Keratinocyte (primary cell): ENCODE measurements at places on chromosomes 12 and 14.

GRCh38 chr12:3727877-3728632 is 24.9 kb downstream of the CRACR2A start:
- DNase-seq, result no peak

DNA sequence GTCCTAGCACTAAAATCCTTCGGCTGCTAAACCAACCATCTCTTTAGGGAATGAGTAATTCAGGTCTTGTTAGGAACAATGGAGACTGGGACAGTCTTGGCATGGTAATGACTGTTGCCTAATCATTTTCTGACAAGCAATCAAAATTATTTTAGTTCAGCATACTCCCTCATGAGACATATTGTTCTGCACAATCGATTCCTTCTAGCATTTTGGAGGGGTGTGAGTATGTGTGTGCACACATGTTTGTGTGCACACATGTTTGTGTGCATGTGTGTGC is 2.1 kb upstream of the KRT1 start:
- DNase-seq, result no peak

DNA sequence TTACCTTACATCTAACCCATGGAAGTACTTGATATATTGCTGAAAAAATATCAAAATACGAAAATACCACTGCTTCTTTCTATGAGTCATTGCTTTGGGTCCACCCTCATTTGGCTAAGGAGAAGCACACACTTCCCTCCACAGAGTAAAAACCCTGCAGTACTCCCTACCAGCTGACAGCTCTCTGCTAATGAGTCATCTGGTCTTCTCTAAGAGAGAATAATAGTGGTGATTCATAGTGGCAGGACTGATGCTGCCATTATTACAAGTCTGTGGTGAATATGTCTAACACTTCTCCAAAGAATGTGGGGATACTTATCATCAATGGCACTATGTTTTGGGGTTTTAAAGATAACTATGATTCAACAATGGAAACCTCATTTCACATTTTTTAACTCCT is 90.7 kb downstream of the PPFIA2 start:
- peak; percentile 75 for DNase-seq

- no peak for DNase-seq
Observed at GRCh38 chr14:30779210-30779609, 95.1 kb upstream of the COCH start.

GRCh38 chr12:93784339-93785086 is 107.3 kb downstream of the CRADD start:
- DNase-seq, result no peak

GRCh38 chr12:89685363-89685972 is 23.2 kb downstream of the ATP2B1 start:
- no peak for DNase-seq

DNA sequence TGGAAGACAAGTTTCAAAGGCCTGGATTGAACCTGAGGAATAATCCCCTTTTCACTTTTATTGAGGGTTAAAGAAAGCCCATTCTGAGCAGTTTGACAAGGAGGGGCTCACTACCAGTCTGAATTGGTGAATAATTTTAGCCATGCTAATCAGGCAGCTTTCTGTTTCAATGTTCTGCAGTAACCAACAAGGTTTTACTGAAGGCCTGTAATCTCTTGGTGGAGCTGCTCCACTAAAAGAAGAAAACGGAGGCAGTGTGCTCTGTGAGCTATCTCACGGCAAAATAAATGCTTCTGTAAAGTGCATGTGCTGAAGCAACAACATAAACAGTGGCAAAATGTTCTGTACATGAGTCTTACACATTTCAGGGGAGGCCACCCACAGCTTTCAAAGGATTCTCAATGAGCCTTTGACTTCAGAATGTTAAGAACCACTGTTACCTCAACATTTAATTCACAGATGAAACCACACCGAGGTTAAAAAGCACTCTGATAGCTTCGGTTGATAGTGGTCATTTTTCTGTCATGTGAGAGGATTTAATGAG is 111.2 kb downstream of the LRIG3 start:
- no peak for DNase-seq

DNA sequence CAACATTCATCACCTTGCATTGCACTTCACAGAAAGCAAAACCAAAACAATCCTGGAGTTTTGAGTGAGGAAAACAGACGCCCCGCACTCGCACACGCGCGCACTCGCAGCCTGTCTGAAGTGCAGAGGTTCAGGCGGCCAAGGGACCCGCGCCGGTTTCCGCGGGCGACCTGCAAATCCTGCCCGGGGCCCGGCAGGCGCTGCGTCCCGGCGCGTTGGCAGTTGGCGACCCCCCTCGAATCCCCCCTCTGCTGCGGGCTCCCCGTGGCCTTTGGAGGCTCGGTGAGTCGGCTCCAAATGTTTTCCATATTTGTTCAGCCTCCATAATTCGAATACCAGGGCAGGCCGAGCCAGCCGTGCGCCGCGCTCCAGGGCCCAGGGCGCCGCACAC is at the start of gene SSPN:
TSS of gene SSPN (plus strand) at position 324 of the 391 bp plus-strand sequence. CDS start 100 bp downstream, outside the sequence.
- no peak for DNase-seq

- DNase-seq, result no peak
Observed at GRCh38 chr14:36717363-36717762, 55.7 kb downstream of the PAX9 start.

- no peak for DNase-seq
Observed at GRCh38 chr12:118189741-118190191, 53.8 kb downstream of the PEBP1 start.

- DNase-seq, result no peak
Observed at GRCh38 chr14:29895591-29896083, 32.0 kb downstream of the PRKD1 start.

DNA sequence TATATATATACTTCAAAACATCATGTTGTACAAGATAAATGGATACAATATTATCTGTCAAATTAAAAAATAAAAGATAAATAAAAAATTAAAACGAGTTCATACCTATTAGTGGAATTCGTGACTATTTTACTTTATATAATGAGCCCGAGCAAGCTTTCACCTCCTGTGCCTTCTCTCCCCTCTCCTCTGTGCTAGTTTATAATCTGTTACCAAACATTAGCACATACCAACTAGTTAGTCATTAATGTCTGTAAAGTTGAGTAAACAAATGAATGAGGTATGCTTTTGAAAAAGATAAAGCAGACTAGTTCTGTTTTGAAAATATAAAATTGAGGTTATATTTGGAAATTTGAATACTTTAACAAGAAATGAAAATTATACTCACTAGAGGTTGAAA is 84.0 kb downstream of the LRRC9 start:
- no peak for DNase-seq

GRCh38 chr12:24011927-24012507 is 62.5 kb upstream of the SOX5 start:
- DNase-seq, result no peak

DNA sequence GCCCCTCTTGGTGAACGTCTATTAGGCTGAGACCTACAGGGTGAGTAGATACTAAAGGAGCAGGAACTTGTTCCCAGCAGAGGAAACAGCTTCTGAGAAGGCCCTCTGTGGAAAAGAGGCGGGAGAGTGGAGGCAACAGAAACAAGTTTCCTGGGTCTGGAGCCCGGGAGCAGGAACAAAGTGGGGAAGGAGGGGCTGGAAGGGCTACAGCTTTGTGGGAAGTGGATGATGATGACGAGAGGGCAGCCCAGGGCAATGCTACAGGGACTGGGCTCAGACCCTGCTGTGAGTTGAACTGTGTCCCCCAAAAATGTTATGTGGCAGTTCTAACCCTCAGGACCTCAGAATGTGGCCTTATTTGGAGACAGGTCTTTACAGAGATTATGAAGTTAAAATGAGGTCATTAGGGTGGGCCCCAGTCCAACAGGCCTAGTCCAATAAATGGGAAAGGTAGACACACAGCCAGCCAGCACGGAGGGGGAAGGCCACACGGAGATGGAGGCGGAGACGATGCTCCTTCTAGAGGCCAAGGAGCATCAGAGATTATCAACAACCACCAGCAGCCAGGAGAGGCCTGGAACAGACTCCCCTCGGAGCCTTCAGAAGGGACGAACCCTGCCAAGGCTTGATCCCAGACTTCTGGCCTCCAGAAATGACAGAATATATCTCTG is 14.3 kb downstream of the CAMKK2 start:
- DNase-seq, result no peak

DNA sequence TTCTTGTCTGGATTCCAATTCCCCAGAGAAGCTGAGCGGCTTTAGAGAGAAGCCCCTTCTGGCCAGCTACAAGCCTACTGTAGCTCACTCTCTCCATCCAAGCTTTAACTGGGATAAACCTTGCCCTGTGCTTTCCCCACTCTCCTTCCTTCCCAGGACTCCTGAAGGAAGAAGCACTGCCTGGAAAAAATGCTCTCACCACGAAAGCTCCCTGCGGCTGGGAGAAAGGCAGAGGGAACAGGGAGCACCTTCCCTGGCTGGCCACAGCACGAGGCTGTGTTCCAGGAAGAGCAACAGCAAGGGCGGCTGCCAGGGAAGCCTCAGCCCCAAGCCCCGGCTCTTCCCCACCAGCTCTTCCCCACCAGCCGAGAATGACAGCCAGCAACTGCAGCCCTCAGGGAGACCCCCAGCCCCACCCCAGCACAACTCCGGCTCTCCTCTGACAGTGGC is 40.8 kb upstream of the PNMA1 start:
- no peak for DNase-seq

DNA sequence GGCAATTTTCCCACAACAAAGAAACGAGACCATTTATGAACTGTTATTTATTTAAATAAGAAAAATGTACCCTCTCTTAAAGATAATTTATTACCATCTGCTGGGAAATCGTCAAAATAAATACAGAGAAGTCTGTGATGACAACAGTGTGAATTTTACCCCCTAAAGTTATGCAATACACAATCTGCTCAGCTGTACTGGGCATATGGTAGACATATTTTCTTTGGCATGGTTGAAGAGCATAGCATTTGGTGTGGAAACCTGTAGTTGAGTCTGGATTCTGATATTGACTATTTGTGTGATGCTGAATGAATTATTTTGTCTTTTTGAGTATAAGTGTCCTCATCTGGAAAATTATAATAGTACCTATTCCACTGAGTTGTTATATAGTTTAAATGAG is 60.0 kb downstream of the CFAP54 start:
- no peak for DNase-seq

DNA sequence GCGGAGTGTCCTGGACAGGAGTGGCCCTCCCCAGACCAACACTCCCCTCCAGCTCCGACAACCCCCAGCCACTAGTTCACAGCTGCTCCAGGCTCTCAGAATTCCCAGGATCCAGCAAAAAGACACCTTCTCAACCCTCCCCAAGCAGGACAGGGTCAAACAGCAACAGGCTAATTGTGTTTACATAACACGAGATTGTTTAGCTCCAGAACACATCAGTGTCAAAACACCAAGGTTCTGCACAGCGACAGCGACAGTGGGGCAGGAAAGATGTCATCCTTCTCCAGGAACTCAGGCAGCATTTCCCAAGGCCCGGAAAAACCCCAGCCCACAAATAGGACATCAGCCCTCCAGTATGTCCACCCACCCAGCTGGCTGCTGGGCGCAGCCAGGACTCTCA is 16.5 kb downstream of the ITPK1 start:
- no peak for DNase-seq

GRCh38 chr12:16560273-16560672 is 45.7 kb downstream of the LMO3 start:
- no peak for DNase-seq

DNA sequence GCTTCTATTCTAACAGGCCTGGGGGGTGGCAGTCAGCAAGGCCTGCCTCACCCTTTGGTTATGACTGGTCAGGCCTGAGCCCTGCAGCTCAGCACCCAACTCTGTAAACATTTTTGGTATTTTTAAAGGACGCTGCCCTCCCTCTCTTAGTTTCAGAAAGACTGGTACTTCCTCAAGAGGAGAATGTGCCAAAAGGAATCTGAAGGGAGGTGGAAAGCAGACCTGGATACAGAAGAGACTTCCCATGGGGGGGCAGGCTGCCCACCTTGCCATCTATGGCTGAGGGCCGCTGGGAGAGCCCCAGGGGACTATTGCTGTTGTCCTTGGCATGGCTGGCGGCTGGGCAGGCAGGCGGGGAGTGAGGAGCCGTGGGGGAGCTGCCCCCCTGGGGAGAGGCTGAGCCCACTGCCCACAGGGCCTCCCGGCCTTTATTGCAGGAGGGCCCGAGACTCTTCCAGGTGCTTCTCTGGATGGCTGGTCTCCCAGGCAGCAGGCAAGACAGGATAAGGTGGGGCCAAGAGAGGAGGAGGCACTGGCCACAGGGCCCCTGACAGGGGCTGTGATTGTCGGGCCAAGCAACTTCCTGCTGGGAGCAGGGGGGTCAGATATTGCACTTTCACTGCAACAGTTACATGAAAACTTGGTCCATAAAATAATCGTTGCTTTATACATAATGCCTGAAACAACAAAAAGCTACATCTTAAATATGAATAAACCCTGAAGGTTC is 3.5 kb downstream of the ARL6IP4 start:
- no peak for DNase-seq

GRCh38 chr12:104957719-104958000 is 430 bp downstream of the SLC41A2 start:
- no peak for DNase-seq

- no peak for DNase-seq
Observed at GRCh38 chr12:71455028-71455737, 15.6 kb downstream of the LGR5 start.

- no peak for DNase-seq
Observed at GRCh38 chr12:59408431-59408830, 187.4 kb upstream of the SLC16A7 start.

GRCh38 chr14:79161571-79161970 is 991.4 kb downstream of the NRXN3 start:
- no peak for DNase-seq

DNA sequence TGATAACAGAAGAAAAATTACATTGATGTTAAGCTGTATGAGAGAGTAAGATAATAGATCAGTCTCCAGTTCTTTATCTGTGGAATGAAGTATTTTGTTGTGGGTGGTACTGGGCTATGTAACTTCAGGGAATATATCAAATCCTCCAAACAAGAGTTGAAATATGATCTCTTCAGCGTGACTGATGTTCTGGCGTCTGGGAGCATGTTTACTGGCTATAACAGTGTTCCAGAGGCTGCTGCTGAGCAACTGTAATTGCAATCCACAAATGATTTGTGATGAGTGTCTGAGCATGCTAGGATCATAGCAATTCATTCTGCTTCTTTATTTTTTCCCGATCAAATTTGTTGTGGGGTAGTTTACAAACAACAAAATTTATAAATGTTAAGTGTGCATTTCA is 18.6 kb upstream of the CCDC198 start:
- no peak for DNase-seq
